ENCODE measurements at places on chromosomes 5 and 9.

DNA sequence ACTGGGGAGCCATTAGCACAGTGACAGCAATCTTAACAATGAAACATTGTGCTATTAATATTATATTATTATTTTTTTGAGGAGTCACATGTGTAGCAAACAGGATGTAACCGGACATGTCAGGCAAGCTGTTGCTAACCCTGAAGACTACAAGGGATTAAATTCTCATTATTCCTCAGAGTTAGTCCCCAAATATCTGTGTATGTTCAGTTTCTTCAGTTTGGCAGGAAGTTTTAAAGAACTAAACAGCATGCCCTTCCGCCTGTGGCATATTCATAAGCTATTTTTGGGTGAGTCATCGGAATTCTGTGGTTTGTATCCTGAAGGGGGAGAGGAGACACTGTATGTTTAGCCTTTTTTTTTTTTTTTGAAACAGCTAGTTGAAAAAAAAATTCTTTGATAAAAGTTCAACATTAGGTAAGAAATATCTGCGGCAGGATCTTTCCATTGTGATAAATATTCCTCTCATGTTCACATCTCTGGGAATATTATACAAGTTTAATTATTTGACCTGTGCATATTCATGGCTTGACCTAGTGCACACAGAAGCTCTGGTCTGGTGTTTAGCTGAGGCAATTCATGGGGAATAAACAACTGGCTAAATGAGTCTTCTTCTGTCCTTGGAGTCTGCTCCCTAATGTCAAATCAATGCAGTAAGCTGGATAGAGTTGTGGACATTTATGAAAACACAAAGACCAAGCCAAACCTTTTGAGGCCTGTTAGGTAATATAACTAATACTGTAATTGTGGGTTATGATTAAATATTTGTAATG lies 202.7 kb upstream of the CDKN2B start:
- no peak for DNase-seq

GRCh38 chr9:106945727-106946660 lies 83.0 kb downstream of the ZNF462 start:
- DNase-seq, result no peak

DNA sequence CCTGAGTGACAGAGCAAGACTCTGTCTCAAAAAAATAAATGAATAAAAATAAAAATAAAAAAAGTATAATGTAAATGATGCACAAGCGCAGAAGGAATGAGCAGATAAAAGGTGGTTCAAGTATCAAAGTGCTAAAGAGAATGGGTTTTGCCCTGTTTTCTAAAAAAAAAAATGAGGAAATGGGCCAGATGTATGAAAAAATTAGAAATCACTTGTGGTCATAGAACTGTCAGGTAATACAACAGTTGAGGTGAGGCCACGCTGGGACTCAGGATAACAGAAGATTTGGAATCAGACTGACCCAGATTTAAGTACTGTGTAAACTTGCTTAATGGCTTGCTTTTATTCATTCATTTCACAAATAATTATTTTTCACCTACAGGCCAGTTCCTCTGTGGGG lies 69.8 kb downstream of the MAPKAP1 start:
- DNase-seq, result no peak

GRCh38 chr5:94793816-94794198 lies 175.3 kb downstream of the SLF1 start:
- no peak for DNase-seq

DNA sequence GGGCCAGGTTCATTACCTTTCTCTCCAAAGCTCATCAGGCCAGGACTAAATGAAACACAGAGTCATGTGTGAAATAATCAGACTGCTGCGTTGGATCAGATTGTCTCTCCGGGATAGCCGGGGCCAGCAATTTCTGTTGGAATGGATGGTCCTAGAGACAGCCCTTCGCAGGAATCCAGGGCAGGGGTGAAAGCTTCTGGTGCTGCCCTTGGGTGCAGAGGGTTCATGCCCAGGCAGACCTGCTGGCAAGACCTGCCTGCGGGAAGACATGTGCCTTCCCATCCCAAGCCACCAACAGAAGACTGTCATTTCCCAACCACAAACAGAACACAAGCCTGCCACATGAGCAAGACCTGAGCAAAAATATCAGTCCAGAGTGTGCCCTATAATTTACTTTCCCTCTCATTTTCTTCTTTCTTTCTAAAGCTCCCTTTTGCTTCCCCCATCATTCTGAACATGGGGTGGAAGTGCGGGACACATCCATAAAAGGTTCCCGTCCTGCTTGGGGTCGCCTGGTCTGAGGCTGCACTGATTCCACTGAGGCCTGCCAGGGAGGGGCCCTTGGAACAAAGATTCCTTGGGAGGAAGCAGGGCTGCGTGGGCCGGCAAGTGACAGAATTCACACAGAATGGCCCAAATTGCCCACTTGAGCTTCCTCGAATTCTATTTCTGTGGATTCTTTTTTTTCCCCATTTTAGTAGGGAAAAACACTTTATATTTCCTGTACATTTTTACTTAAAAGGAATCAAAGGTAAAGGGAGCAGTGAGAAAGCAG lies 57.3 kb downstream of the UBE2QL1 start:
- no peak for DNase-seq

DNA sequence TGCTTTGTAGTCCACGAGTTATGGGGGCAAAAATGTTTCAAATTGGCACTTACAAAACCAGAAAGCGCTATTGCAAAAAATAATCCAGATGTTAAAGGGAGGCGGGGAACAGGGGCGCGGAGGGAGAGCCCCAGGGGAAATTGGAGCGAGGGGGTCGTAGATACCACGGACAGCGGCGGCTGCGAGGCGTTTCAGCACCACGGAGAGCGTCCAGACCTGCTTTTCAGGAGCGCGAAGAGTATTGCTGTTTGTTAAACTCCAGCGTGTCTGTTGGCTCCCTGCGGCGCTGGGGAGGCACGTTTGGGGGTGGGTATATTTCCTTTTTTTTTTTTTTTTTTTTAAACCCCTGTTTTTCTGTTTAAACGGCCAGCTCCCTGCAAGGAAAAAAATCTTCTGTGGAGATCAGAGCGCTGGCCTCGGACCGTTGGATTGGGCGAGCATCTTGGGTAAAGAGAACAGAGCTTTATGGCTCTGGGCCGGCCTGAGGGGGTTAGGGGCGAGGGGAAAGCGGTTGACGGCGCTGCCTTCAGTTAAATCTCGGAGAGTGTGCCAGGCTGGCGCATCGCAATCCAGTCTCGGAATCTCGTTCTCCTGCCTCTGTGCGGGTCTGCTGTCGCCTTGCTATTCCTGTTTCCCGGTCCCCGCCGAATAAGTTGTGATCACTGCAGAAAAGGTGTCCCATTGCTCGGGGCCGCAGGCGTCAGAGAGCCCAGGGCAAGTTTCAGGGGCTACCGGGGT lies at the start of gene GLRA1:
Gene GLRA1, minus strand, starts transcription at position 288 of the 738 bp plus-strand sequence. CDS start 302 bp downstream, outside the sequence.
- peak; percentile 12 for DNase-seq

GRCh38 chr5:163659568-163659902 lies 154.1 kb downstream of the MAT2B start:
- DNase-seq, result no peak
